Activated B cell treated with CpG ODN at 0.5 μM for 24 hours (primary cell): ENCODE measurements at places on chromosomes 7 and 10. TPM values are rescaled to one million over a fixed set of nuclear protein-coding genes. Genes with fewer than 3 reads are reported as not detected.

DNA sequence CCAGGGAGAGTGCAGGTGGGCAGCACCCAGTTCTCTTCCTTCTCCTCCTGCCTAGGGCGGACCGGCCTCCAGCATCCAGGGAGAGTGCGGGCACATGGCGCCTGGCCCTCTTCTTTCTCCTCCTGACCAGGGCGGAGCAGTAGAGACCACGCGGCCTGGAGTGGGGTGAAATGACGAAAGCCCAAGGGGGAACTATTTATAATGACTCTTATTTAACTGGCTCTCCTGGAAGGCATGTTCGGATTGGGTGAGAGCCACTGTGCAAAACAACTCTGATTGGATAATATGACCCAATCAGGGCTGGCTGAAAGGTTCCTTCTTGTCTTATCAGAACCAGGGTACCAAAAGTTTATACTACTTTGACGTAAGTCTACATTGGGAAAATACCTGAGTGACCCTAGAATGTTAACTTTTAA is 63.1 kb downstream of the ZNF37A start:
- no peak for DNase-seq

- DNase-seq: no peak
These were observed 590.5 kb downstream of the PARD3 start for GRCh38 chr10:34224639-34225038.

DNA sequence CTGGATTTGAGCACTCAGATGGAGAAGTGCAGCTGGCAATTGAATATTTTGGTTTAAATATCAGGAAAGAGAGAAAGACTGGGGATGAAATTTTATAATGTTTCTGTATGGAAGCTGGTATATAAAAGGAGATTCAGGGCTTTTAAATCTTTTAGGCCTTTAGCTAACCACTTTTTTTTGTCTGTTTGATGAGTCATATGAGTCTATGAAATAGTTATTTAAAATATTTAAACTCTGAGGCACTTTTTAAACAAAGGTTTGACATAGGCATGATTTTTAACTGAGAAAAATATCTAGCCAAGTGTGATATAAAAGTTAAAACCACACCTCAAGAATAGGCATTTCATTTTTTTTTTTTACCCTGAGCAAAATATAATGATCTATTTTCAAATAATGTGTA is 944.3 kb downstream of the GATA3 start:
- DNase-seq: no peak

DNA sequence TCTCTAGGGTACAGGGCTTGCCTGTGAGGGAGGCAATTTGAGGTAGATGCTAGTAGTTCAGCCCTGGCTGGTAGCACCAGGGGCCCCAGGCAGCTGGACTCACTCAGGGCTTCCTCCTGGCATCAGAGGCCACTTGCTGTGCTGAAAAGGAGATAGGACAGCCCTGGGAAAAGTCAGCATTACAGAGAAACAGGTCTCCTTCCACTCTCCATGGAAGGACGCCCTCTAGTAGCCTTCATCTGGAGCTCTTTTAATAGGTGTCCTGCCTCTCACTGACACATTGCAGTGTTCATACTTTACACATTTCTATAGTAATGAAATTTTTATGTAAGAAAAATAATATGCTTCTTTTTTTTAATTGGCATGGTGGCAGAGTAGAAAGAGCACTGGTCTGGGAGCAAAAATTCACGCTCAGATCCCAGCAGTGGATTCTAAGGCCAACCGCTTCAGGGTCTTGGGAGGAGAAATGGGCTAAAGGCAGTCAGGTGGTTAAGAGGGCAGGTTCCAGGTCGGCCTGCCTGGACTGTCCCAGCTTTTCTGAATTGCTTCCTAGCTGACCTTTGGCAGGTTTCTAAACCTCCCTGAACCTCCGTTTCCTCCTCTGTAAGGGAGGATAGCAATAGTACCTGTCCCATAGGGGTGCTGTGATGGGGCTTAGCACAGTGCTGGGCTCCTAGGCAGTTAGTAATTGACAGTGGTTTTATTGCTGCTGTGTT is 35.8 kb downstream of the AIFM2 start:
- DNase-seq: no peak

DNA sequence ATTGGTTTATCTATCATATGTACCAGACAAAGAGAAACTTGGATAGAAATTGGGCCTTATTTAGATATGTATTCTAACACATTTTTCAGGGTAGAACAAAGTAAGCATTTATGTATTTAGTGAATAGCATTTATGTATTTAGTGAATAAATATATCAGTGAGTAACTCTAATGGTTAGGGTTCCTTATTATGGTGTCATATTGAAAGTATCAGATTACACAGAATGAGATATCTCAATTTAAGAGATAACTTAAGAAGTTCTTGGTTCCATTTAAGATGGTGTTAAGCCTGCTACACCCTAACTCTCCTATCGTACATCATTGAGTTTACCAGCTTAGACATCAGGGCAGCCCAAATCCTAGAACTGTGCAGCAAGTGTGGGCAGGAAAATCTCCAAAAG is 35.9 kb upstream of the DMTF1 start:
- no peak for DNase-seq

DNA sequence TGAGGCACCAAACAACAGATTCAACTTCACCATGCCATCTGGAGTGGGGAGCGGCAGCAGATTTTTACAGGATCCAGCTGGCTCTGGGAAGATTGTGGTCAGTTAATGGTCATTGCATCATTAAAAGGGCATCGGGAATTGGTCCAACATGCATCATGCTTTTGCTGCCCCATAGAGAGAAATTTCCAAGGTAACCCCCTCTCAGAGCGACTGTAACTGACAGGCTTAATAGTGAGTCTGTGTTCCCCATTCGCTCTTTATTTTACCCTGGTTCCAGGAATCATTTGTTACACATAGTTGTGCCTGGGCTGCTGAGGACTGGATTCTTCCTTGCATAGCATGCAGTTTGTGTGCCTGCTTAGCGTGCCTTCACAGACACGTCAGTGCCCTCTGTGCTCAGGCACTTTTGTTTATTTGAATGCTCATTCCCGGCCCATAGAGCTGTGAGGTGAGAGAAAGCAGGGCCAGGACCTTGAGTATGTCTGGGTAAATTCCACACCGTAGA is 49.9 kb downstream of the CDHR3 start:
- no peak for DNase-seq

Gene PALD1
- 2.4 and 3.3 TPM in 2 replicates for total RNA-seq

DNA sequence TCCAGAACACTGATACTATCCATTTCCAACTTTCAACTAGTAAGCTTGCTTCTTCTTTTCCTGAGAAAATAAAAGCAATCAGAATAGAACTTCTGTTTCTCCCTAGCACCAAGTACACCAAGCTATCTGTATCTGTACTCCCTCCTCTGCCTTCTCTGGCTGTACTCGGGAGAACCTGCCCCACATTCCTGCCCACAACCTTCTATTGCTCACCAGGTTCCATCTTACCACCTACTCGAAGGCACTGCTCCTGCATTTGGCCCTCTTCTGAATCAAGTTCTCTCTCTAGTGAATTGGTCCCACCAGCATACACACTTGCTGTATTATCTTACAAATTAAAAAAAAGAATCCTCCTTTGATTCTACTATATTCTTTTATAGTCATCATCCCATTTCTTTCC is 169.6 kb upstream of the PTN start:
- no peak for DNase-seq
